NCI-H1436 (cell line): ENCODE measurements at places on chromosomes 11 and 22.

- DNase-seq, result no peak
Observed at GRCh38 chr11:91776655-91777054, 448.0 kb upstream of the FAT3 start.

DNA sequence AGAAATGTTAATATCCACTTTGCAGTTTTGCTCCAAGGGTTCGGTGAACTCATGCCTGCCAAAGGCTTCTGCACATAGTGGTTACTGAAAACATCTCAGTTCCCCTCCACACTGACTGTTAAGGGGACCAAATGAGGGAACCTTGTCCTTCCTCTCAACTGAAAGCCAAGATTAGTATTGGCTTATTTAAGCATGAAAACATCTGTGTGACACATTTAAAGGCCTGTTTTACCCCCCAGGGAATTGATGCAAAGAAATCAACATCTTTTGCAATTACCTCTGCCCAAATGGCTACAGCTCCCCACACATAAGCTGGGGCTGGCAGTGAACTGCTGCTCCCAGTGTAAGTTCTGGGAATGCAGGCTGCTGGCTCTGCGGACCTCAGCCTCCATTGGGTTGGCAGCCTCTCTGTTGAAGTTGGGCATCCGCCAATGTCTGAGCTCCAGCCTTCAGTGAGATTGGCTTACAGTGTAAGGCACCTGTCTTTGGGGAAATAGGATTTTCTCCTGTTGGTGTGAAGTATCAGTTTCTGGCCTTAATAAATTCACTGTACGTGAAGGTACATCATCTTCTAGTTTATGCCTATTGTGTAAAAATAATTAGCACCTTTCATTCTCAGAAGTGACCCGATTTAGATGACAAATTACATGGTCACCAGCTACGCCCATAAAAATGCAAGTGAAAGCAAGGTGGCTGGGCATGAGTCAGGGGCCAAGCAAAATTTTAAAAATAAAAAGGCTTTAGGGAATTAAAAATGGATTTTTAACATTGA is 213.4 kb upstream of the SYN3 start:
- DNase-seq, result no peak

DNA sequence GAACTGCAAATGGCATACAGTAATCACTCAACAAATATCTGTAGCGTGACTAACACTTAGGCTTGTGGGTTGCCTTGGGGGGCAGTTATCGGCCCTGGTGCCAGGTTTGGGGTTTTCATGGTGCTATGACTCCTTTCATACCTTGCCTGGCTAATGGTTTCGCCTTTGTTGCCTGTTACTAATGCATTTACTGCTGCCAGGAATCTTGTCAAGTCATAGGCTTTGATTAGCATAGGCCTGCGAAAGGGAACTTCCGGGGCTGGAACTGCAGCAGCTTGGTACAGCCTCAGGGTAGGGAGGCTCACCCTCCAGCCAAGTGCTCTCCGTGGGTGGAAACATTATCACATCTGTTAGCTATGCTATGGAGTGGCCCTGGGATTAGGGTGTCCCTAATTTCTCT is 13.2 kb downstream of the SLC25A18 start:
- DNase-seq, result no peak

GRCh38 chr11:75731095-75731494 is 13.5 kb downstream of the MOGAT2 start:
- no peak for DNase-seq

DNA sequence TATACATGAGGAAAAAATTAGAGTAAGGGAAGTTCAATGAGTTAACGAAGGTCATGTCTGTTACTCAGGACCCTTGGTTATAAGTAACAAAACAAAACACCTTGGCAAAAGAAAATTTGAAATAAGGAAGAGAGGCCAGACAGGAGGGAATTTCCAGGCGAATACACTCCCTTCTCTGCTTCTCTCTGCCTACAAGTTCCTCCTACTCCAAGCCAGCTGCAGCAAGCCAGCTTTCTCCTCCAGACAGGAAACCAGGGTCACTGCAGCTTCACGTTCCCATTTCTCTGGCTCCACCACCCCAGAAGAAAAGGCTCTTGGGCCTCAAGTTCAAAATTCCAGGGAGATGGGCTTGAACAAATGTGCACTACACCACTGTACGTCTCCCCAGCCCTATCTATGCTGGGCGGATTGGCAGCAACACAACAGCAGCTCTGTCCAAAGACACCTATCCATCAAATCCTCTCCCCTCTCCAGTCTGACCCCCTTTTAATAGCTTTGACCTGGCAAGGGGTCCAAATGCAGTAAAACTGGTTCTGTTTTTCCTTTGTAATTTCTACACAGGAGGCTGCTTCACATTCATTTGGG is 27.7 kb downstream of the SMCO4 start:
- DNase-seq, result no peak

DNA sequence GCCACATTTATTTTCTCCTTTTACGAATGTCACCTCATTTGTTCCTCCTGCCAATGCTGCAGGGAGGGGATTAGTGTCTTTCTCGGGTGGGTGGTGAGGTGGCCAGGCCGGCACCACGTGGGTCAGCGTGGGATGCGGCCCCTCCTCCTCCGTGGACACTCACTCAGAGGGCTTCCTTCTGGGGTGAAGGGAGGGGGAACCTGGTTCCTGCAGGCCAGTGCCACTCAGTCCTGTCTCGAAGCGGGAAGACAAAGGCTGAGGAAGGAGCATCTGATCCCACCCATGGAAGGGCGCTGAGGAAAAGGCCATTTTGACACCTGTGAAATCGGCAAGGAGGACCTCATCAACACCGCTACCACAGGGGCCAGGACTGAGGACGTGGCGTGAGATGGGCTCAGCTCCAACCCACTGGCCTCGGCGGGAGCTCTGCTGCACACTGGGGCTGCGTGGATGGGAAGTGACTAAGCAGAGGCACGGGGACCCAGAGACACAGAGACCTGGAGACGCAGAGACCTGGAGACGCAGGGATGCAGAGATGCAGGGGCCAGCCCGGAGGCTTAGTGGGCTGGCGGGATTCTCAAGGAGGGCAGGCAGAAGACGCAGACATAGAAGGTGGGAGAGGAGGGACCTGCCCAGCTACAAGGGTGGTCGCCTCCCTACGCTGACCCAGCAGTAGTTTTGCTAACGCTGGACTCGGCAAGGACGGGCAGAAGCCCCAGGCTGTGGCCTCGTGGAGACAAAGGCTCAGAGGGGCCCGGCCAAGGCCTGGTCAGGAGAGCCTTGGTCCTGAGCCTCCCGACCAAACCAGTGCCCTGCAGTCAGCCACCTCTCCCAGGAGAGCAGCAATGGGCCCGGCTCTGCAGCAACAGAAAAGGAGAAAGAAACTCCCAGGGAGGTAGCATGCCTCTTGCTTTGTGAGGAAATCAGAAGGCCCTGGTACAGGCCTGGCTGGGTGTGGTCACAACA is 1071.2 kb downstream of the BRD1 start:
- no peak for DNase-seq

GRCh38 chr11:90774727-90775566 is 552.1 kb upstream of the CHORDC1 start:
- DNase-seq, result no peak

- no peak for DNase-seq
Observed at GRCh38 chr11:112270551-112271180, 10.0 kb upstream of the PLET1 start.

DNA sequence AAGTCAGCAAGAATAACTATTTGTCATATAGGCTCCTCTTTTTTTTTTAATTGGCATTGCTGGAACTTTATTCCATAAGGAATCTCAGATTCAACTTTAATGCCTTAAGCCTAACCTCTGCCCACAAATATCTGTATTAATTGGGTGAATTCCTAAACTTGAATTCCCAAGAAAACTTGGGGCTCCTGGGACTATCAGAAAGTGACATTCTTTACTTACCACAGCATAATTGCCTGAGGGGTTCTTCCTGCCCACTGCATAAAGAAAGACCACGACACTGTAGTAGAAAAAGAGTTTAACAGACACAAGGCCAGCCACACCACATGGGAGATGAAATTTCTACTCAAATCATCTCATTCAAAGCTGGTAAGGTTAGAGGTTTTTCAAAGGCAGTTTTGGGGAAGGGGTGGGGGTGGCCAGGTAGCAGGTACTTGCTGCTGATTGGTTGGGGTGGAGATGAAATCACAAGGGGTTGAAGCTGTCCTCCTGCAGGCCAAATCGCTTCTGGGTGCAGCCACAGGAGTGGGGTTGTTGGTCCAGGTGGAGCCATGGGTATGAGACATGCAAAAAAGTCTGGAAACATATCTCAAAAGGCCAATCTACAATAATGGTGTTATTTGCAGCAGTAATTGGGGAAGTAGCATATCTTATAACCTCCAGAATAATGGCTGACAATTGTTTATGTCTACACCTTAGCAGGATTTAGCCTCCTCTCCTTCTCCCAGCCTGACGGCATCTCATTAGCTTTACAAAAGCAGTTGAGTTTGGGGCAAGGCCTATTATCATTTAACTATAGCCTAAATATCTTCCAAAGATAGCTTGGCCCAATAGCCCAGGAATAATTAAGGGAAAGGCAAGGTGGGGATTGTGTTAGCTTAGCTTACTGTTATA is 4.8 kb upstream of the NLRP10 start:
- no peak for DNase-seq

- no peak for DNase-seq
Observed at GRCh38 chr11:102560555-102561011, 30.0 kb upstream of the MMP7 start.
